ENCODE measurements at places on chromosomes 7 and 10.

GRCh38 chr7:143846692-143847091 lies 55.3 kb downstream of the TCAF1 start:
- DNase-seq, result no peak

DNA sequence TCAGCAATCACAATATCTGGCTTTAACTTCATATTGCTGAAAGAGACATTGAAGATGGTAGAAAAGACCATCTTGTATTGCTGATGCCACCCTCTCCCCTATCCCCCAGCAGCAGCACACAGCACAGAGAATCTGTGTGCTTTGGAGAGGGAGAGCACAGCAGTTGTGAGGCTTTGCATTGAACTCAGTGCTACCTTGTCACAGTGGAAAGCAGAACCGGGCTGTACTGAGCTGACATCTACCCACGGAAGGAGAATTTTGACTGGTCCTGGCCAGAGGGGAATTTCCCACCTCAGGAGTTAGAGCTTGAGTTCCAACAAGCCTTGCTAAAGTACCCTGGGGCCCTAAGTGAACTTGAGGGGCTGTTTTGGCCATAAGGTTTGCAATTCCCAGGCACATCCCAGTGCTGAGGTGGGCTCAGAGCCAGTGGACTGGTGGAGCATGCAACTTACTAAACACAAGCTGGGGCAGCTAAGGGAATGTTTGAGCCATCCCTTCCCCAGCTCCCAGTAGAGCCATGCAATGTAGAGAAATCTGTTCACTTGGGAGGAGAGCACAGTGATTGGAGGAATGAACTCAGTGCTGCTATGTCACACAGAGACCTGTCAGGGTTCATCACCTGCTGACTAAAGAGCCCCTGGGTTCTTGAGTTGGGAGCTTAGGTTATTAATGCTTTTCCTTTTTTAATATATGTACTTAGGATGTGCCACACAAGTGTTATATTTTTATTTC lies 62.1 kb downstream of the OR13A1 start:
- DNase-seq, result no peak

- no peak for DNase-seq
Observed at GRCh38 chr10:75145590-75145989, 34.1 kb downstream of the SAMD8 start.

DNA sequence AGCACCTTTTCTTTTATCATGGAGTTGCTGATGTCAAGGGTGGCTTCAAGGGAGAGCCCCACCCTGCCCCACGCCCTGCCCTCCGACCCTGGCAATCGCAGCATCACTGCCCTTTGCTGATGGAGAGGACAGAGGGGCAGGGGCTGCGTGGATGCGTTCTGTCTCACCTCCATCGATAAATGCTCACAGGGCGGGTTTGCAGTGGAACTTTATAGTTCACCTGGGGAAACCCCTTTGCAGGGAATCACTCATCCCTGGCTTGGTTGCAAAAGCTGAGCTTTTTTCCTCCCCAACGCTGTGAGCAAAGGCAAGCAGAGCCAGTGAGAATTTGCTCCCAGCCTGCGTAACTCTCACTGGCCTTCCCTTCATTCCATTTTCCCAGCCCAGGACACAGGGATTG lies 176.8 kb downstream of the WDR37 start:
- no peak for DNase-seq

- DNase-seq, result no peak
Observed at GRCh38 chr10:109187677-109188076, 735.6 kb downstream of the XPNPEP1 start.

GRCh38 chr7:15888090-15888489 lies 201.6 kb upstream of the MEOX2 start:
- no peak for DNase-seq

GRCh38 chr7:151240536-151240935 lies 8.0 kb downstream of the SMARCD3 start:
- DNase-seq, result no peak

- no peak for DNase-seq
Observed at GRCh38 chr7:5564894-5565293, 141.3 kb upstream of the TNRC18 start.

DNA sequence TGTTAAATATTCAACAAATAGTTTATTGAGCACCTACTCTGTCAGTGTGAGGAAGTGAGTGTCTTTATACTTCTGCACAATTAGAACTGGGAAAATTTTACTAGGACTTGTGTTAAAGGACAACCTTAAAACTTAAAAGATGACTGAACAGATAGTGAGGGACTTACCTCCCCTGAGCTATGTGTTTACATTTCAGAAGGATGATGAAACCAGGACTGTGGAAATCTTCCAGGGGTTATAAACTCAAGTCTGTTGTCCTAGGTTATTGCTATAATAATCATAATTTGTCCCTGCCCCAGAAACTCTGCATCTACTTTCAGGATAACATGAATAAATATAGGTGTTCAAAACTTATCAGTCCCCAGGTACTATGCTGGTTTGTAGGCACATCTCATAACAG lies 261.0 kb upstream of the MKLN1 start:
- no peak for DNase-seq

GRCh38 chr7:101915000-101915399 lies 97.6 kb downstream of the CUX1 start:
- no peak for DNase-seq

DNA sequence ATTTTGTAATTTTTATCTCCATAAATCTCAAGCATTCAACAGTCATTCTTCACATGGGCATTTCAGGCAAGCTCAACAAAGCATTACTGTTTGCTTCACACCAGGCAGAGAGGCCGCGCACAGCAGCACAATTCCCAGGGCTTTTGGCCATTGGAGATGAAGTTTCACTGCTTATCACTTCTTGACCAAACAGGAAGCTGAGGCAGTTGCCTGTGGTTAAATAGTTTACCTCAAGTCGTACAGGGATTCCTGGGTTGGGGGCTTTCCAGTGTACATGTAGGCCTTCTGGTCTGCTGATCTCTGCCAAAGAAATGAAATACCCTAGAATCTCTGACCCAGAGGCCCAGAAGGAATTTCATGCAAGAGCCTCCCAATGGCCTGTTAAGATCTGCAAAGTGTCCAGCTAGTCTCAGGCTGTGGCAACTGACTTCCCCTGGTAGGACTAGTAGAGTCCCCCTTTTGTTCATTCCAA lies 11.2 kb upstream of the PRDX3 start:
- peak; percentile 35 for DNase-seq

- no peak for DNase-seq
Observed at GRCh38 chr7:1259621-1260243, 27.1 kb downstream of the UNCX start.

DNA sequence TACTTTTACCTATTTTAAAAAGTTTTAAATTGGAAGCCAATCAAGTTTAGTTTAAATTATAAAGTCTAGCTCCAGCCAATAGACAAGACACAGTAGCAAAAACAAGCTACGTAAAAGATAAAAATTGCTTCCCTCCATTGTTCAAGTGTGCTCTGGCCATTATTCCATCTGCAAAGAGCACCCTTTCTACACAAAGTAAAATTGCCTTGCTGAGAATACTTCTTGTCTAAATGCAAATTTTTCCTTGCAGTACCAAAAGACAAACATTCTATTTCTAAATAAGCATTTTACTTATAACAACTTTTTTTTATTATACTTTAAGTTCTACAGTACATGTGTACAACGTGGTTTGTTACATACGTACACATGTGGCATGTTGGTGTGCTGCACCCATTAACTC lies 75.9 kb upstream of the ZNF746 start:
- DNase-seq, result no peak

DNA sequence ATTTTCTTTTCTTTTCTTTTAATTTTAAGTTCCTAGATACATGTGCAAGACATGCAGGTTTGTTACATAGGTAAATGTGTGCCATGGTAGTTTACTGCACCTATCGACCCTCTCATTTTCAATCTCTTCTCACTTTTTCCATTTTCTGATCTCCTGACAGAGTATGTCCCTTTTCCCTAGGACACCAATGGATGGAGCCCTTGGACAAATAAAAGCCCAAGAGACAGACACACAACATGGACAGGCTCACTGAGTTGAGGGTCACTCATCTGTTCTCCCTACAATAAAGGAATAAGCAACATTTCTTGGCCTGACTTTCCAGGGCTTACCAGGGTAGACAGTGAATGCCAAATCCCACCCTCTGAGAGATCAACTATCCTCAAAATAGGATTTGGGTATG lies 15.2 kb upstream of the UBE2D1 start:
- no peak for DNase-seq

DNA sequence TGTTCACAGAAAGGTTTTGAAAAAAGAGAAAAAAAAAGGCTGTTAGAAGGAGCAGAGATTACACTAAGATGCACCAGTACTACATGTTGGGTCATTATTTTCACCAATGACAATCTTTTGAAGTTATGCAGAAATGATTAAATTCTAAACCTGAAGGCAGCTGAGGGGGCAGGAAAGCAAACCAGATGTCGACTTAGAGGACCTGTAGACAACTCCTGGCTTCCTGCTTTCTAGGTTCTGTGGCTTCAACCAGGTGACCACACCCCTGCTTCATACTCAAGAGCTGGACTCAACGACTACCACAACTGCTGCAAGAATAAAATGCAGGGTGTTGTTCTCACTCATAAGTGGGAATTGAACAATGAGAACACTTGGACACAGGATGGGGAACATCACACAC lies 30.0 kb downstream of the MYOF start:
- DNase-seq, result no peak

- no peak for DNase-seq
Observed at GRCh38 chr7:110066843-110067242, 1024.1 kb upstream of the LRRN3 start.

DNA sequence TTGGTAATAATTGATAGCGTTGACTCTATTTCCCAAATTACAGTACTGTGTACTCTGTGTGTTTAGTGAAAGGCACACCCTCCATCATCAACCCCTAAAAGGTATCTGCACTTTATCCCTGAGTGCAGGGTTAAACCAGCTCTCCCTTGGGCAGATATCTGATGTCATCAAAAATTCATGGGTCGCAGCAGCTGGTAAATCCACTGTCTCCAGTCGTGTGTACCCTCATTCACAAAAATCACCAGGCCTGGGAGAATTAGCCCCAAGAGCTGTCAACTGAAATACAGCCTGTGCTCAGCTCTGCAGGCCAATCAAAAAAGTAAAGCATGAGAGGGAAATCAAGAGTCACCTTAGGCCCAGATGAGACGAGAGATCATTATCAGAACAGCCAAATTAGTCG lies 103.7 kb downstream of the HIP1 start:
- no peak for DNase-seq

DNA sequence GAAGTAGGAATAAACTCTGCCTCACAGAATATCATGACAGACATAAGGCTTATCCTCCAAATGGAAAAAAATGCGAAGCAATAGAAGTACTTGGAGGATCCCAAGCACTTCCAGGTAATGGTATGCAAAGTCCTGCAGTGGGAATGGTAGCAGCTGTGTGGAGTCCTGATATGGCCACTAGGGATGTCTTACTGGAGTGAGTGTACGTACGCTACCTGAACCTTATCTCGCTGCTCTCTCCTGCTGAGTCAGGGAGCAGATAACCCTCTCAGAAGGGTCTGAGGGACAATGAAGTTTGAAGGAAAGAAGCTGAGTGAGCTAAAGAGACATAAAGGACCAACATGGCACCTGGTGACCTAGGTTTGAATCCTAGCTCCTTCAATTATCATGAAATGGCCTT lies 42.2 kb downstream of the CH25H start:
- DNase-seq, result no peak

DNA sequence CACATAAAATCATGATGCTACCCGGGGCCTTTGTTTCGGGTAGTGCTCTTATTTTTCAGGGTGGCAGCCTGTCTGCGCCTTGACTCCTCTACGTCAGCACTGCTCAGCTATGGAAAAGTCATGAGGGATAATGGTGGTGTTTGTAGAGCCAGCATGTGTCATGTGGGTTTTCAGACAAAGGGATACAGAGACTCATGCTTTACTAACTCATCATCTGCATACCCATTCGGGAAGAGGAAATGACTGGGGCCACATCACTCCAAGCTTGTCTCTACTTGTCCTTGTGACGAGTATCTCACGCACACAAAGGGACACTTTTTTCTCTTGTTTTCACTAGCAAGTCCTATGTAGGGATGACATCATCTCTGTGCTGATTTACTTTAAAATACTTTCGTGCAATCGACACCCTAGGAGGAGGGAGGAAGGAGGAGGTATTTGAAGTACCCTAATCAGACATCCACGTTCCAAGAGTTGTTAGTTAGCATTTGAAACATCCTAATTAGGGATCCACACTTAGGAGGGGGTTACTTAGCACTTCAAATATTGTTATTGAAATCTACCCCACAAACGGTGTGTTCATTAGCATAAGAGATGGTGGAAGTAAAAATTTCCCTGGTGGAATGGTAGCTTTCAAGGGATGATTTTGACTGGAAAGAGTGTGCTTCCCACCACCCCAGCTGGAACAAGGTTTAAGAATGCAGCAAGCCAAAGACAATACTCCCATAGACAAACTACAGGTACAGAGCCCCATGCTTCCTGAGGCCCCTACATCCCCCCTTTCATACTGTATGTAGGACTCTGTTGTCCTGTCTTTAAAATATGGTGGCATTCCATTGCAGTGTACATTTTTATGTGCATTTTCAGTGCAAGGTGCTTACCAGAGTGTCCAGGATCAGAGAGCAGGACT lies 52.0 kb downstream of the THNSL1 start:
- DNase-seq, result no peak

DNA sequence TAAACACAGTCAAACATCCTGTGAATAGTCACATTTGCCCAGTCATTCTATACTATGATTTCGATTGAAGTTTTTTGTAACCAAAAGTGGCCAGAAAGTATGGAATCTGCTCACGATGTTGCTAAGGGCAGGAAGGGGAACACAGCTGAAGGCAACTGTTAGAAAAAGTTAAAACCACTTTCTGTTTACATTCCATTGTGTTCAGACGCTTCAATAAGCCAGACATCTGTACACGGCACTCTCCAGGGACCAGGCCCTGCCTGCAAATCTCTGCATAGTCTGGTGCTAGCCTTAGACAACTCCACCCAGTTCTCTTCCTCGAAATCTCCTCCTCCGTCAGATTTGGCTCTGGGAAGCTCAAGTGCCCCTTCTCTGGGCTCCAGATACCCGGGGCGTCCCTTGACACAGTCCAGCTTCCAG lies 17.1 kb upstream of the TMEM120A start:
- DNase-seq, result no peak

DNA sequence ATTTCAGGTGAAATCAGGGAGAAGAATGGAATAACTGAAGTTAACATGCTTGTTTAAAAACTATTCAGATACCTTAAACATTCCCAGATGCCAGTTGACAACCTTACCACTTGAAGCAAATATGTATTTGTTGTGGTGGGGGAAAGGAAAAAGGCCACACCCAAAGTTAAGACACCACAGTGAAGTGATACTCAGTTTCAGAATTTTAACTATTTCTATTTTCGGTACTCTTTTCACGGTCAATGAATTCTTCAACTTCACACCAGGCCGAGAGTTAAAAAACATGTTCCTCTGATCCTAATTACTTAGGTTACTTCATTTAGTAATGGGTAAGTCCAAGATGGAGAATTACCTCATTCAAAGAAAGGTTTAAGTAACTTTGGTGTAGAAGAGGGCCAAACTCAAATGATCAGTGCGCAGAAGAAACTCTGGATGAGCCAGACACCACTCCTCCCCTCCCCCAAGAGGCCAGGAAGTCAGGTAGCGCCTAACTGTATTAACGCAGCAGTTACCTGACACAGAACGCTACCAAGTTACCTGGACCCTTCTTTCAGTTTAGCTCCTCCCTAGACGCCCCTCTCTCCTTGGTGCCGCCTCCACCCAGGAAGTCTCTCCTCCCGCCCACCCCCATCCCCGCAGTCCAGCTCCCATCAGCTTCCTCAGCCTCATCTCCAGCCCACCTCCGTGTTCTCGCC lies 700 bp downstream of the MTPN start:
- DNase-seq, result no peak

GRCh38 chr7:47026780-47027361 lies 555.0 kb downstream of the TNS3 start:
- DNase-seq, result no peak

All from mesenteric fat pad (tissue), 1 donor.